ENCODE measurements at places on chromosomes 7 and 10.

GRCh38 chr7:91435381-91436059 lies 171.3 kb downstream of the FZD1 start:
- H3K4me1 ChIP-seq = no peaks in the 10 kb centered on the region
- no peak overlapping the region for H3K27ac ChIP-seq
- no peaks in the 10 kb centered on the region for H3K27me3 ChIP-seq
- H3K36me3 ChIP-seq = no peaks in the 10 kb centered on the region
- DNase-seq = no peak

- no peak overlapping the region for H3K4me3 ChIP-seq
- peaks cover 25% of the 10 kb centered on the region for H3K36me3 ChIP-seq
- peak overlapping the region; percentile 15 for H3K27ac ChIP-seq
- DNase-seq = peak; percentile 64
- no peaks in the 10 kb centered on the region for H3K27me3 ChIP-seq
- peaks cover 14% of the 10 kb centered on the region for H3K4me1 ChIP-seq
These were observed 62.4 kb upstream of the CC2D2B start for GRCh38 chr10:95845411-95845810.

- H3K36me3 ChIP-seq = no peaks in the 10 kb centered on the region
- no peak overlapping the region for H3K4me3 ChIP-seq
- H3K27me3 ChIP-seq = no peaks in the 10 kb centered on the region
- H3K4me1 ChIP-seq = no peaks in the 10 kb centered on the region
- no peak overlapping the region for H3K27ac ChIP-seq
- DNase-seq = no peak
These were observed 256.3 kb downstream of the GRID1 start for GRCh38 chr10:86110156-86110786.

DNA sequence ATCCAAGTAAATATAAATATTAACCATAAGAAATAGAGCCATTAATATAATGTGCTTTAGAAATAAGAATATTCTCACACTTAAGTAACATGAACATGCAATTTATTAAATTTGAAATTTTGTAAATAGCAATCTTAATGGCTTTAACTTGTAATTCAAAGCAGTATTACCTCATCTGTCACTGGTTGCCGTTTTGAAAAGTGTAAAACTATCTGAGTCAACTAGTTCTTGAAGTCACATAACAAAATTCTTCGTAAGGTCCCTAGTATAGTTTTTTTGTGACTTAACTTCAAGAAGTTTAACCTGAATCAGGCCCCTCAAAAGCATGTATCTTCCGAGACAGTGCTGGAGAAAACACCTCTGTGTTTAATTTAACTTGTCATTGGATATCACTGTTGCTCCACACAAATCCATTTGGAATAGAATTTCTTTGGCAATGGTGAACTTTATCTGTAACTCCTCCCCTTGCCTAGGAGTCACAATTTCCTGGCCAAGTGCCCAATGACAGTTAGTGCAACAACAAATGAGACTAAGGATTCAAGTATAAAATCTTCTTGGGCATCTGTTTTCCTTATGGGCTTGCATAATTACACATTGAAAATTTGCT lies 47.1 kb downstream of the NT5C2 start:
- no peaks in the 10 kb centered on the region for H3K4me1 ChIP-seq
- no peaks in the 10 kb centered on the region for H3K27me3 ChIP-seq

DNA sequence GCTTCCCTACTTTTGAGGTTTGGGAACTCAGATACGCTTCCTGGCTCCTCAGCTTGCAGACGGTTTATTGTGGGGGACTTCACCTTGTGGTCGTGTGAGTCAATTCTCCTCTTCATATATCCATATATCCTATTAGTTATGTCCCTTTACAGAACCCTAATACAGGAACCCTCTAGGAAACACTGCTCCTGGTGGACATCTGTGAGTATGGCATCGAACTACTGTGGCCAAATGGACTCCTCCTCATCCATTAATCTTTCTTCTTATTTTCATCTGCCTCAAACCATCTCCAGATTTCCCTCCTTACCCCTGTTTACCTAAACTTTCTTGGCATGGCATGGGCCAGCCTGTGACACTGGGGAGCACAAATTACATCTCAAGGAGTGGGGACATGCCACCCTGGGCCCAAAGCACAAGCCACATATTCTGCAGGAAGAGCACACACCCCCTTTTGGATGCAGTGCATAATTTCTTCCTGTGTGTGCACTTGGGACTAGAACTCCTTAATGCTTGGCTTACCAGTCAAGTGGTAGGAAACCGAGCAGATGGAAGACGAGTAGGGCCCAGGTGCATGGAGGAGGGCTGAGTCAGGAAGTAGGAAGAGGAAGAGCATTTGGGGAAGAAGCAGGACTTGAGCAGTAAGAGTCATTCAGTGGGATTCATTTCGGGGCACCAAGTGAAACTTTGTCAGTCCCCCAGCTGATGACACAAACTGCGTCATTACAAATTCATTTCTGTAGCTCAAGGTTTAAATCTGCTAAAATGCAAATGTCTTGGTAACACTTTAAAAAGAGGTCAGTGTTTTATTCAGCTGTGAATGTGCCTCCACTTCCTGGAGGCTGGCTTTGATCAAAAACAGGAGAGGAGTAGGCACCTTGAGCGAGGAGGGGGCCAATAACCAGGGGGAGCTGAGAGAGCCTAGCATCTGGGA lies 80.8 kb upstream of the PLXNA4 start:
- H3K4me1 ChIP-seq = peaks cover 9% of the 10 kb centered on the region
- H3K27me3 ChIP-seq = no peaks in the 10 kb centered on the region
- no peak overlapping the region for H3K27ac ChIP-seq
- DNase-seq = no peak
- H3K36me3 ChIP-seq = no peaks in the 10 kb centered on the region
- H3K4me3 ChIP-seq = no peak overlapping the region
